ENCODE measurements at places on chromosomes 5 and 9.

- DNase-seq, result no peak
These were observed 978 bp upstream of the UBE2B start for GRCh38 chr5:134370311-134370870.

- no peak for DNase-seq
These were observed 167.9 kb downstream of the DENND1A start for GRCh38 chr9:123761905-123762605.

- no peak for DNase-seq
These were observed 607 bp downstream of the FAXDC2 start for GRCh38 chr5:154849791-154850201.

DNA sequence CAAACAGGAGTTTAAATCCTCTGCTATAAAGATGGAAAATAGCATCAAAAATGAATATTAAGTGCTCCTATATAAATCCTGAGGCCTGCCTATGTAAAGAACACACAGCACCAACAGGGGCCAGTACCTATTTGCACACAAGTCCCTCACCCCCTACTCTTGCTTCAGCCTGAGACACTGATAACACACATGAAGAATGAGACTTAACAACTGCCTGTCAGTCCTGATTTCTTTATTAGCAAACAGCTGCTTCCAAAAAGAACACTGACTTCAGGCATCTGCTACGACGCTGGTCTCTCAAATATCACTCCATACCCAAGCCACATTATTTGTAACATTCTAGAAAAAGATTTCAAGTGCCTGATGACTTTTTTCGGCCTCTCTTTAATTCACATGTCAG, 55.5 kb downstream of the MYO10 start:
- no peak for DNase-seq

DNA sequence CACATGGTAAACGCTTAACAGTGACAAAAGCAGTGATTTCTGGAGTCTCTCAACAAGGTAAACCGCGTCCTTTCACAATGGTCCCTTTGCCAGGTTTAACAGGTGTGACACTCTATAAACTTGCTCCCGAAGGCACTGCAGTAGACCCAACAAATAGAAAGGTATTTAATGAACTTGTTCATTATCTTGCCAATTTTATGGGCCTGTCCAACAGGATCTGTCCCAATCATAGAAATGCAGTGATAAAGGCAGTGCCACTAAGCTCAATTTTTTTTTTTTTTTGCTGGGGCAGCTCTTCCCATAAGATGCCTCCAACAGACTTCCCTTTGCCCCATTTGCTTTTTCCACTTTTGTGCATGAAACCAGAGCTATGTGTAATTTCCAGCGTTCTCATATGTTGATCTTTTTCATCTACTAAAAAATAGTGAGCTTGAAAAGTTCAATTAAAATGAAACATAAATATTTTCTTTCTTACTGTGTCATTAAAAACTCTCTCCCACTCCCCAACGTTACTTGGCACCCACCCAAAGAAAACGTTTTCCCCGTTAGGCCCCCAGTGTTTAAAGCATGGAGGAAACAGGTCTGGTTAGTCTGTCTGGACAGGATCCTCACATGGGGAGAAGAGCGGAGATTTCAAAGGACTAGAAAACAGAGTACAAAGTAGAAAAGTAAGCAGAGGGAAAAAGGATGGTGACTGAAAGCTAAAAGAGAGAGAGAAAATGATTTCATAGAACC, 80.9 kb upstream of the SPATA31D4 start:
- no peak for DNase-seq

DNA sequence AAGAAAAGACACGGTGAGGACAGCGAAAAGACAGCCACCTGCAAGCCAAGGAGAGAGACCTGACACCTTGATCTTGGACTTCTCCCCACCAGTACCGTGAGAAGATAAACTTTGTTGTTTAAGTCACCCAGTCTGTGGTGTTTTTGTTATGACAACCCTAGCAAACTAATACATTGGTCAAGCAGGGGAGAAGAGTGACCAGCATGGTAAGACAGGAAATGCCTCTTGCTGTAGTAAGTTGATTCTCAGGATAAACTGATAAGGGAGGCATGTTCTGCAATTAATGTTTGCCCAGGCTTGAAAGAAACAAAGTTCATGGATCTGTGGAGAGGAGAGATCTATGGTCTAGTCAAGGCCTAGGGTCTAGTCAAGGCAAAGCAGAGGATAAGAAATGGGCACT, 801.2 kb downstream of the MAT2B start:
- DNase-seq, result no peak

DNA sequence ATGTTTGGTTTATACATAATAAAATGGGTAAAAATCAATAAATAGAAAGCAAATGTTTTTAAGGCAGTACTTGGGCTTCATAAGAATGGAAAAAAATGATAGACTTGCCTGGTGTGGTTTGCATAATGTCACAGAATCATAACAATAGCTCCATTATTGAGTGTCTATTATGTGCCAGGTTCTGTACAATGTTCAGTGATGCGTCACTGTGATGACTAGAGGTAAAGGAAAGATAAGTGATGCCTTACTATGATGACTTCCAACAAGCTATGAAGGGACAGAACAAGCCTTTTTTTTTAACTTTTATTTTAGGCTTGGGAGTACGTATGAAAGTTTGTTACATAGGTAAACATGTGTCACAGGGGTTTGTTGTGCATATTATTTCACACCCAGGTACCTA, 128.8 kb downstream of the TMC1 start:
- DNase-seq, result no peak

DNA sequence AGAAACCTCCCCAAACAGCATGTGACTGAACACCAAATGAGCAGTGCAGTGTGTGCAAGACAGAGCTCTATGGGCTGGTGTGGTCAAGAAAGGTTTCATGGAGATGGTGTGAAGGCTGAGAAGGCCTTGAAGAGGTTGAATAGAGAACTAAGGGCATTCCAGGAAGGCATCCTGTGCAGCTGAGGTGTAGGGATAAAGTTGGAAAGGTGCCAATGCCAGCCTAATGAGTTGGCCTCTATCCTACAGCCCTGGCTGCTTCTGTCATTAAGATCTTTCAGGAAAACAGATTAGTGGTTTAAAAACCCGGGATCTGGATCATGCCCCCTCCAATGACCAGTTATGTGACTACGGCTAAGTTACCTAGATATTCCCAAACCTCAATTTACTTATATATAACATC, 4.0 kb downstream of the HDAC3 start:
- no peak for DNase-seq

- no peak for DNase-seq
These were observed 1.1 kb downstream of the ISL1 start for GRCh38 chr5:51384281-51384840.

DNA sequence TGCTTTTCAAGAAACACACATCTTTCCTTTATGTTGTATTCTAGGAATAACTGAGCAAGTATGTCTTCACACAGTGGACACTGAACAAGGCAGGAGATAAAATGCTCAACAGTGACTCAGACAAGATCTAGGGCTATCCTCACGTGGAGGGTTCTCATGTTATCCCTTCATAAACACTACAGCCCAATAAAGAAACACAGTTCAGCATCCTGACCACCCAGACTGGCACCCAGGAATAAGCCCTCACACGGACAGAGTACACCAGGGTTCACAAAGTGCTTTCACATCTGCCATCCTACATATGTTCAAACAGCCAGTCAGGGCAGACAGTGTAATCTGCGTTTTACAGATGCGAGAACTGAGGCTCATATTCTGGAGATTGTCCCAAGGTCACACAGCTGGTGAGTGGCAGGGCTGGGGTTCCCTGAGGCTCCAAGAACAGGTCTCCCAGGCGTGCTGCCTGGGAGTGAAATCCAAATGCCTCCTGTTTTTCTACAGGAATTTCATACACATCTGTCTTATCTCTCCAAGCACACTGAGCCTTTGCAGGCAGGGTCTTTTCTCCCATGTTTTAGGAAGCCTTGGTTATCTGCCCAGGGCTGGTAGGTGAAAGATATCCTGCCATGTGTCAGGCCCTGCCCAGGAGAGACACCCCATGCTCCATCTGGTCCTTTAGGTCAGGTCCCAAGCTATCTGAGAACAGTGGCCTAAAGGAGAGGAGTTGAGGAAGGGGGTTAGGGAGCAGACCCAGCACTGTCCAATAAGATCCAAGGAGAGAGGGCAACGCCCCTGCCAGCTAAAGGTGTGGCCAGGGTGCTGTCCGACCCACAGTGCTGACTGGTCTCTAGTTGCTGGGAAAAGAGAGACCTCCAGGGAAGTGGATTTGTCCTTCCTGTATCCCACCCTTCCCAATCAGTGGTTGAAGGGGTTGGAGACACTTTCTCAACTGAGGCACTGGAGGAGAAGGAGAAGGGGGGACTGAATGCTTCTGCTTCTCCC, 47.9 kb upstream of the XPA start:
- no peak for DNase-seq

- no peak for DNase-seq
These were observed 144.8 kb downstream of the NR3C1 start for GRCh38 chr5:143258559-143259253.

- DNase-seq, result no peak
These were observed 465.5 kb downstream of the DNAH5 start for GRCh38 chr5:13478831-13479465.

GRCh38 chr5:7848296-7848695, 2.6 kb downstream of the CFAP90 start:
- DNase-seq, result no peak

- DNase-seq, result no peak
These were observed 135.4 kb upstream of the SGCD start for GRCh38 chr5:156191547-156191946.
